ENCODE measurements at places on chromosomes 7 and 10.

DNA sequence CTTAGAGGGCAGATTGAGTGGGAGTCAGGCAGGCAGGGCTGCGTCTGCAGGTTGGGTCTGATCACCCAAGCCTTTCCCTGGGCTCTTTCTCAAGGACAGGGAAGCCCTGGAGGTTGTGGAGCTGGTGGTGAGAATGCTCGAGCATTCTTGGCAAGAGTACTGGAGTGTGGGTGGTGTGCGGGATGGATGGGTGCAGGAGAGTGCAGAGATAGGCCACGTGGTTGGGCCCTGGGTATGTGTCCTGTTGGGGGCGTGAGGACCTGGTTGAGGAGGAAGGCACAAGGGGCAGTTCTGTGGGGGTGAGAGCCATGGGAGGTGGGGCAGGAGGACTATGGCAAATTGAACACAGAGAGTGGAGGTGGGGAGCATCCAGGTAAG is 135.9 kb downstream of the PTPN20 start:
- DNase-seq = no peak

GRCh38 chr7:2030475-2031450 is 202.0 kb downstream of the MAD1L1 start:
- no peak for DNase-seq

- no peak for DNase-seq
Measured at GRCh38 chr7:100510437-100511239, 26.9 kb downstream of the NYAP1 start.

- DNase-seq = no peak
Measured at GRCh38 chr7:108722561-108722960, 152.9 kb downstream of the DNAJB9 start.
